ENCODE measurements at places on chromosomes 11 and 22.

GRCh38 chr11:111672949-111673348 lies 70.7 kb downstream of the SIK2 start:
- no peak for DNase-seq

DNA sequence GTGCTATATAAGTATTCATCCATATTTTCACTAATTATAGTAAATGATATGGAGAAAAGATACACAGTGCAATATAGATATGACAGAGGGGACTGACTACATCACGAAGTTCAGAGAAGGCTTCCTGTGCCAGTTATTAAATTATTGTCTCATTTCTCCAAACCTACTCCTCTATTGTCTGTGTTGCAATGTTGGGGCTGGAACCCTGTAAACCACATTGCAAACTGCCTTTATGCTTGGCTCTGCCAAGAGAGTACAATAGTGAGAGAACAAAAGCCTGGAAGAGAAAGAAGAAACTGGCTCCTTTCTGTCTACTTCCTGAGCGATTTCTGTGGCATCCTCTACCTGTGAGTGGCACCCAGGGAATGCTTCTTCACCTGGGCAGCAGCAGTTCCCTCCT lies 46.4 kb downstream of the ME3 start:
- no peak for DNase-seq

DNA sequence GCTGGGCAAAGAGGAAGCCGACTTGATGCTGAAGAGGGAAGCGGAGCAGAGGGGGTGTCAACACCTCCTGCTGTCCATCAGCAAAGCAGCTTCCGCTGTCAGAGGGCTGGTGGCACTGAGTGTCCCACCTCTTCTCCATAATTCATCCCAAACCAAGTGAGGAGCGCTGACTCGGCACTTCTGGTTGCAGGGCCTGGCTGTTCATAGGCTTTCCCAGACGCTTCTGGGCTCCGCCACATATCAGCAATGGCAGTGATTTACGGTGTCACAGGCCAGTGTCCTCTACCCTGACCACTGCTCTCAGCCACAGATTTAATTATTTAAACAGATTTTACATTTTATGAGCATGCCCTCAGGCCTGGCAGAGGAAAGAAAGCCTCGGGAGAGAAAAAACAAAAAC lies 70.1 kb upstream of the TENM4 start:
- no peak for DNase-seq

DNA sequence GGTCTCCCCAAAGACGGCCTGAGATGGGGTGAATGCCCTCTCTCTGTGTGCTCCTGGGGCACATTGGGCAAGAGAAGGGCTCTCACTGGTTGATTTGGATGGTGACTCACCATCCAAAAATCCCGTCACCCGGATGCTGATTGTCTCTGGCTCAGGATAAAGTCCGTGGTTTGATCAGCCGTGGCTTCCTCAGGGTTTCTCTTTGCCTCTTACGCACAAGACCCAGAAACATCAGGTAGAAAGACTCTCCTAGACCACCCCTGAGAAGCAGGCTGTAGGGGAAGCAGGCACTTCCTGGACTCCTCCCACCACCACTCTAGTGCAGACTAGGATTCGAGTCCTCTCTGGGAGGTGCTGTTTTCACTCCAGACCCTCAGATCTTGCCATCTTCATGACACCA lies 176.1 kb upstream of the NCAM1 start:
- DNase-seq: no peak

DNA sequence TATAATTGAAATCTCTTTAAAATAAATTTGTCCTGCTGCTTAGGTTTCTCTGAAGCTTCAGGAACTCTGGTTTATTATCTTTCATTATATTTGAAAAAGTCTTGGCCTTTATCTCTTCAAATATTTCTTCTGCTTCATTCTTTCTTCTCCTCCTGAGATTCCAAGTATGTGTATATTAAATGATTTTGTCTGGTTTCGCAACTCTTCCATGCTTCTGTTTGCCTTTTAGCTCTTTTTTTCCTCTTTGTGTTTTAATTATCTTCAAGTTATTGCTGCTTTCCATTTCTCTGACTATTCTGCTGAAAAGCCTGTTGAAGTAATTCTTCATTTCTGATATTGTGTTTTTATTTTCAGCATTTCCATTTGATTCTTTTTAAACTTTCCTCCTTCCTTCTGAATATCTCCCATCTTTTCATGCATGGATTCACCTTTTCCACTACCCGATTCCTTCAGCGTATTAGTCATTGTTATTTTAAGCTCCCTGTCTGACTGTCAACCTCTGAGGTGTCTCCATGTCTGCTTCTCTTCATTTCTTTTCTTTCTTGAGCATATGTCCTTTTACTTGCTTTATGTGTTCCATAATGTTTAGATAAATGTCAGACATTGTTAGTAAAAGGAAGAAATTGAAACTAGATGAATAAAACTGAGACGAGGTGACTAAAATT lies 46.6 kb upstream of the CTSC start:
- DNase-seq: no peak

DNA sequence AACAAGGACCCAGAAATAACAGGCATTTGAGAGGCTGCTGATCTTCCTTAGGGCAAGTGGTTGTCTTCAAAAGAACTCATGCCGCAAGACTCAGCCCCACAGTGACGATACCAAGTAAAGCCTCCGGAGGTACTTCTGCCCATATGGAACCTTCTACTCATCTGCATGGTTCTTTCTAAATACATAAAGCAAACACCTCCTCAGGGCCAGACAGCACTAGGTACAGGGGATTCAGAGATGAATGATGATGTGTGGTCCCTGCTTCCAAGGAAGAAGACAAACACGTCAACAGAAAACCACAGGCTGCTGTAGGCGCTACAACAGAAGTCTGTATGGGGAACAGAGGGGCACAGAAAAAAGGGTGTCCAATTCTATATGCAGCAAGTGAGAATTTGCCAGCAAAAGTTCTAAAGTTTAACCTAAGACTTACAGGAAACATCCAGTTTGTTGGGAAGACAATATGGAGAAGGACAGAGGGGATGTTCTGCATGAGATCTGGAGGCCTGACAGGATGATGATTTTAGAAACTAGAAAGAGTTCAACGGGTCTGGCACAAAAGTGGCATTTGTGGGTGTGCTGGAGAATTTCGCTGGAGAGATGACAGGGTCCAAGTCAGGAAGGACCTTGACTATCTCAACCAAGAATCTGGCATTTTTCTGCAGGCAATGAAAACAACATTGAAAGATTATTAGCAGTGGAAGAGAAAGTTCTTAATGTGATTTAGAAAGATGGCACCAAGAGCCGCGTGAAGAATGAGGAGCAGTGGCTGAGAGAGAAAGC lies 23.7 kb downstream of the JAML start:
- no peak for DNase-seq

- DNase-seq: no peak
These were observed 11.3 kb upstream of the PIM3 start for GRCh38 chr22:49948958-49949913.

DNA sequence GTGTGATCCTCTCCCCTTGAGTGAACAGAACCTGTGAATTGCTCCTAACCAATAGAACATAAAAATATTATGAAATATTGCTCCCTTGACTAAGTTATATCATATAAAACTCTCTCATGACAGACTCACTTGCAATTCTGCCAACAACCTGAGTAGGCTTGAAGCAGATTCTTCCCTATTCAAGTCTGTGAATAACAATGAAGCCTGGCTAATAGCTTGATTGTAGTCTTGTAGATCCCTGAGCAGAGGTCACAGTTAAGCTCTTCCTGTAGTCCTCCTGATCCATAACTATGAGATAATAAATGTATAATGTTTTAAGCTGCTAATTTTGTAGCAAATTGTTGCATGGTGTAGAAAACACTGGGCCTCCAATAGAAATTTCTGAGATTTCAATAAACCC lies 540.1 kb upstream of the TENM4 start:
- DNase-seq: no peak

DNA sequence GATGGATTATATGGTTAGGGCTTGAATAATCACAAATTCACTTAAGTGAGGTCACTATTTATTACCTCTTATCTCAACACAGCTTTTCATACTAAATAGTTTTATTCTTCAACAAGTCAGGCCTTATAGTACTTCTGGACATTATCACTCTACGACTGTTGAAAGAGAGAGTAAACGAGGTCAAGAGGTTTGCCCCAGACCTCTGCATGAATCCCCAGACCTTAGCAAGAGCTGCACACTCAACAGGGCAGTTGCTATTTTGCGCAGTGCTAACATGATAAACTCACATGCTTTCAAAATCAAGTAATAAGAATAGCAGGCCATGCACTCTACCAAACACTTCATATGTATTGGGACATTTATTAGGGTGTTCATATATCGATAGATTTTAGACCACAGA lies 60.5 kb downstream of the DDI1 start:
- DNase-seq: no peak

- peak; percentile 69 for DNase-seq
These were observed 25.4 kb upstream of the SORL1 start for GRCh38 chr11:121426476-121427399.

DNA sequence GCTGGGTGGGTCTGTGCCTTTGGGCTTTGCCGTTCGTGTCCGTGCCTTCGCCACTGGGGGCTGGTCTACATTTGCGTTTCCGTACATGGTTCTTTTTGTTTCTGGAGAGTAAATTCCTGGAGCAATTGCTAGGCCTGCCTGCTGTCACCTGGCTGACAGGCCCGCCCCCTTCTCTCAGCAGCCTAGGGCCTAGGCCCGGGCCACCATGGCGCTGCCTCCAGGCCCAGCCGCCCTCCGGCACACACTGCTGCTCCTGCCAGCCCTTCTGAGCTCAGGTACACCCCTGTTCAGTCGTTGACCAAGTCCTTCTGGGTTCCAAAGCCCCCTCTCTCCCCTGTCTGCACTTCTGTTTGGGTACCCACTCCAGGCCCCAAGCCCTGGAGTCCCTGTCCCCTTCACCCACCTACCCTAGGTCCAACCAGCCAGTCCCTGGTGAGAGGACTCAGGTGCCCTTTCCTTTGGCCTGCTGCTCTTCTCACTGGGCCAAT lies 649 bp downstream of the TMEM25 start:
- no peak for DNase-seq

DNA sequence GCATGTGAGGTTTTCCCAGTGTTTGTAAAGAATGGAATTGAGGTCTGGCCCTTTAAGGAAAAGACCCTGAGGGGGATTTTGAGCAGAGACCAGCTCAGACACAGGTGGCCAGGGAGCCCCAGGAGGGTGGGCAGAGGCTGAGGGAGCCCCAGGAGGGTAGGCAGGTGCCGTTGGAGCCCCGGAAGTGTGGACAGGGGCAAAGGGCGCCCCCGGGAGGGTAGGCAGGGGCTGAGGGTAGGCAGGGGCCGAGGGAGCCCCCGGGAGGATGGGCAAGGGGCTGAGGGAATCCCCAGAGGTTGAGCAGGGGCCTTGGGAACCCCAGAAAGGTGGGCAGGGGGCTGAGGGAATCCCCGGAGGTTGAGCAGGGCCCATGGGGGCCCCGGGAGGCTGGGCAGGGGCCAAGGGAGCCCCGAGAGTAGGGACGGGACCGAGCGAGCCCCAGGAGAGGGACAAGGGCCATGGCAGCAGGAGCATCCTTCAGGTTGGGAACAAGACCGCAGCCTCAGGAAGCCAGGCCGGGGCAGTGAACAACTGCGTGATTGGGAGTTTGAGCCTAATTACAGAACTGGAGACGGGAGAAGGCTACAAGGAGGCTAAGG lies 292.0 kb downstream of the BRD1 start:
- DNase-seq: peak; percentile 13
